CD4-positive, alpha-beta T cell treated with Interleukin-10 for 1 hour (primary cell): ENCODE measurements at places on chromosomes 11 and 22.

DNA sequence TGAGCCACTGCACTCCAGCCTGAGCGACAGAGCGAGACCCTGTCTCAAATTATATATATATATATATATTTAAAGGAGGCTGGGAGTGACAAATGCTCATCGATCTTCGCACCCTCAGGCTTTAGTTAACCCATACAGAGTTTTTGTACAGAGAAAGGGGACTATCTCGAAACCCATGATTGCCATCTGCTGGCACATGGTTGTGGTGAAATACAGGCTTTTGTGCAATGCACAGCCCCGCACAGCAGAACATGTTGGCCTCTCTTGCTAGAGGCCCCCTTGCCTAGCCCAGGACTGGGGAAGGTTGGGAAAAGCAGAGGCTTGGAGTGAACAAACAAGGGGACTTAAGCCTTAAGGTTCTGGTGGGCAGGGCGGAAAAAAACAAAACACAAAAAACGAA, 3.6 kb downstream of the MYBPC3 start:
- no peak for DNase-seq

DNA sequence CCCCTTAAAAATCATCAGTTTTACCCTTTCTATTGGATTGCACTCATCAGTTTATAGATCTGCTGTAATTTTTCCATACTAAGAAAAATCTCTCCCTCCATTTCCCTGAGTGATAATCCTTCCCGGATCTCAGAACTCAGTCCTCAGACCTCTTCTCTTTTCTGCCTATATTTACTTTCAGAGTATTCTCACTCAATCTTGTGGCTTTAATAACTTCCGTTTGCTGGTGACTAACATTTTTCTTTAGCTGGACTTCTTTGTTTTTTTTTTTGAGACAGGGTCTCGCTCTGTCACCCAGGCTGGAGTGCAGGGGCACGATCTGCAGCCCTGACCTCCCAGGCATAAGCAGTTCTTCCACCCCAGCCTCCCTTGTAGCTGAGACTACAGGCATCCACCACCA, 10.4 kb downstream of the ATXN10 start:
- DNase-seq, result no peak

- no peak for DNase-seq
These were observed 49.1 kb downstream of the MICAL2 start for GRCh38 chr11:12159351-12160099.

GRCh38 chr11:43943372-43943930, 1.0 kb downstream of the C11orf96 start:
- DNase-seq, result no peak

DNA sequence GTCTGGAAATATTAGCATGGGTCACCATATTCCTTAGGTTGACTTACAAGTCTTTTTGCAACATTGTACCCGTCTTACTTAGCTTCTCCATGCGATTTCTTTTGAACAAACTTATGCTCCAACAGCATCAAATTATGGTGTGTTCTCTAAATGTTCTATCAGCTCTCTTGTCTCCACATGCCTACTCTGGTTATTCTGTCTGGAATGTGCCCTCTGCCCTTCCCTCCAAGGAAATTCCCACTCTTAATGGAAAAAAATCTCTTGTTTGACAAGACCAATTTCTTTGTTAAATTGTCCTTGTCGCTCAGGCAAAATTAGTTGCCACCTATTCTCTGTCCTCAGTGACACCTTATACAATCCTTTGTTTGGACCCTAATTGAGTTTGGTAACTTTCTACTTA, 522.8 kb upstream of the LUZP2 start:
- DNase-seq, result no peak

DNA sequence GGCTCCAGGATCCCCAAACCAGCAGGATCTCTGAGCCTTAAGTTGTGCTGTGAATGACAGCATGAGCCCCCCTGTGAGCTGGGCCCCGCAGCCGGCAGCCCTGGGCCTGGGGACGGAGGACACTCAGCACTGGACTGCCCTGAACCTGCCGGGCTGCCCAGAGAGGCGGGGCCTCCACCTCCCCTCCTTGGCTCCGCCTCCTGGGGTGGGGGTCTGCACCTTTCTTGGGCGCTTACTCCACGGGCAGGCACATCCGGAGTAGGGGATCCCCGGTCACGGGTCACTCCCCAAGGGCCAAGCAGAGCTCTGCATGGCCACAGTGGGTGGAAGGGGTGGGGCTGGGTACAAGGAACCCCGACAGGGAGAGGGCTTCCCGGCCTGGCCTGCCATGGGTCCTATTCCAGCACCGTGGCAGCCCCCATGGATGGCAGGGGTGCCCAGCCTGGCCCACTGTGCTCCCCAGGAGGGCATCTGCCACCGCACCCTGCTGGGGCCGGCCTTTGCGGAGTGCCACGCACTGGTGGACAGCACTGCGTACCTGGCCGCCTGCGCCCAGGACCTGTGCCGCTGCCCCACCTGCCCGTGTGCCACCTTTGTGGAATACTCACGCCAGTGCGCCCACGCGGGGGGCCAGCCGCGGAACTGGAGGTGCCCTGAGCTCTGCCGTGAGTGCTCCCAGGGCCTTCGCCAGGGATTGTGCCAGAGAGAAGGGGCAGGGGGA, 5.4 kb downstream of the MUC5B start:
- no peak for DNase-seq

GRCh38 chr11:7498193-7498592, 12.9 kb downstream of the OLFML1 start:
- no peak for DNase-seq

DNA sequence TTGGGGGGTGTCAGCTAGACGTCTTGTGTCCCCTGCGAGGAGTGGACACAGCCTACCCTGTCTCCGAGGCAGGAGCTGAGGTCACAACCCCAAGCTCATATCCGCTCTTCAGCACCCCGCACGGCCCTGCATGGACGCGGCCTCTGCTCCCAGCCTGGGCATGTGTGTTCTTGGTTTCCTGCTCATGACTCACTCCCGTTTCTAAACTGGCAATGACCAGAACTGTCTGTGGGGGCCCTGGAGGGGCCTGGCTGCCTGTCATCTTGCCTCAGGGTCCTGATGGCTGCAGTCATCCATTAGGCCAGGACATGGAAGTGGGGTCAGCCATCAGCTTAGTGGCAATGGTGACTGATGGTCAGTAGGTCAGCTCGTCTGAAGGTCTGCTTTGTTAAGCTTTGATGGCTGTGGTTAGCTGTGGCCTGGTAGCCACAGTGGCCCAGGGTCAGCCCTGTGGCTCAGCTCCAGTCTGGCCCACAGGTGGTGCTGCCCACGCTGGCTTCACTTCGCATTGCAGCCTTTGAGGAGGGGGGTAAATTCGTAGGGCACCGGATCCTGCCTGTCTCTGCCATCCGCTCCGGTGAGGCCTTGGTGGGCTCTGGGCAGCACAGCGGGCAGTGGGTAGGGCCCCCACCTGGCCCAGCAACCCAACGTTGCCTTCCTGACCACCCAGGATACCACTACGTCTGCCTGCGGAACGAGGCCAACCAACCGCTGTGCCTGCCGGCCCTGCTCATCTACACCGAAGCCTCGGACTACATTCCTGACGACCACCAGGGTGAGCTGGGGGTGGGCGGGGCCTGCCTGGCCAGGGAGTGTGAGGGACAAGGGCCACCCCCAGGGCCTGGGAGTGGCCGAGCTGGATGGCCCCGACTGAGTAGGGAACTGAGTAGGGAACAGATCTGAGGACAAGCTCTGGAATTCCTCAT, 12.0 kb downstream of the PLCB3 start:
- DNase-seq, result no peak

DNA sequence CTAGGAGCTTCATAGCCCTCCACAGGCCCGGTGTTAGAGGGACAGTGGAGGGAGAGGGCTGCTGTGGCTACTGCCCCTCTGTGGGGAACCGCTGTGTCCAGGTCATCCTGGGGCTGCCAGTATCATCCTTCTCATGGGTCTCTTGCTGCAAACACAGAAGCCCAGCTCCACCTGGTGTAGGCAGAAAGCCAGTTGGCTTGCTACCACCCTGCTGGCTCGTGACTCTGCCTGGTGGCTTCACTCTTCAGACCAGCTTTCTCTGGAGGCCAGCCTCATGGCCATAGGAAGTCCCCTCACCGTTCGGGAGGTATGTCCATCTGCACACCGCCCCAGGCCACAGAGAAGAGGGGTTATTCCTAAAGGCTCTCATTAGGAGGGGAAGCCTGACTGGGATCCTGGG, 19.4 kb upstream of the SUSD2 start:
- DNase-seq, result no peak

GRCh38 chr22:26588729-26589366, 1.1 kb downstream of the TPST2 start:
- no peak for DNase-seq

DNA sequence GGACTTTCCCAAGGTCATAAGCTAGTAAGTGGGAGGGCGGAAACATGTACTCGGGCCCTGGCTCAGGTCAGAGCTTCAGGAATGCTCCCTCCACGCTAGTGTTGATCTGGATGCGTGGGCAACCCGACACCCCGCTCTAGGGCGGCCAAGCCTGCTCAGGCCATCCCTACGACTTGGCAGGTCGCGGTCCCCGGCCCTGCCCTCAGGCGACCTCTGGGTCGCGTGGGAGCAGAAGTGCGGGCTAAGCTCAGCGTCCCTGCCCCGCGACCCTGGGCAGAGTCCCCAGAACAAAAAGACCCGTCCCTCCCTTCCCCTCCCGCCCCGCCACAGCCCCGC, 781 bp upstream of the TEF start:
- DNase-seq, result no peak

DNA sequence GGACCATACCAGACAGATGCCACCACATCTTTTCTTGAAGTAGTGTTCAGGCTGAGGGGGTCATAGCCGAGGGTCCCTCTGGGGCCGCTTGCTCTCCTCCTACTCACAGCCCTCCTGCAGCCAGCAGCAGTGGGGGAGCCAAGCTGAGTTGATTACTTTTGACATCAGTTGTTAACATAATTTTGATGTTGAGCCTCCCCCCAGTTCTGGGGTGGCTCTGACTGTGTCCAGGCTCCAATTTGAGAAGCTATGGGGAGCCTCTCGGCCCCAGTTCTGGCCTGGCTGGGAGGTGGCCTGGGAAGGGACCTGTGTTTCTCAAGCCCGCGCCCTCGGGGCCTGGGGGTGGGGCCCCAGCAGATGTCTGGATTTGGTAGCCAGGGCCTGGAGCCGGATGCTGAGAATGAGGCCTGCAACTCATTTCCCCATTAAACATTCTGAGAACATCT, 47.9 kb downstream of the KCNQ1OT1 start:
- DNase-seq, result no peak

GRCh38 chr22:38881464-38881871, 9.5 kb upstream of the CBX6 start:
- DNase-seq, result no peak

DNA sequence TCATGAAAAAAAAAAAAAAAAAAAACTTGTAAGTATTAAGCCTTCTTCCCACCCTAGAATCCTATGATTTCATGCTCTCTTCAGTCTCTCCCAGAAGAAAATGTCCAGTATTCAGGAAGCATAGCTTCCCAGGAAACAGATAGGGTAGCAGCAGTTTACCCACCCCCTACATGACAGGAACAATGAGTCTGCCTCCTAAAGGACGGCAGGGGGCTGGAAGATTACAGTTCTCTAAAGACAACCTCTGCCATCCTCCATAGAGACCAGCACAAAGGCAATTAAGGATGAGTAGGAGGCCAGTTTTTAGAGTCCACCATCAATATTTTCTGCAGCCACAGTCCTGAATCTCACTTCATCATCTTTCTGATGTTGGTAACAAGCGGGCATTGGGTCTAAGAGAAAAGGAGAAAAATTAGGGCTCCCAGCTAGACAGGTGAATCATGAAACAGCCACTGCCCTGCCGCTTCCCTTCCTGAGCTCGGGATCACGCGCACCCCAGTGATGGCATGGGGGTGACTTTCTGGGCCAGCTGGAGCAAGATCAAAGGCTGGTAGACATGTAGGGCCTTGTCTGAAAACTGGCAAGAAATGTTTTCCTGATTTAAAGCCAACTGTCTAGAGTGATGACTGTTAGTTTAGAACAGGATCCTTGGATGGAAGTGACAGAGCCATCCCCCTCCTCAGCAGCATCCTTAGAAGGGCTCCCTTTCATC, 322.8 kb downstream of the LARGE1 start:
- DNase-seq, result no peak

GRCh38 chr11:3944198-3944597, 88.7 kb downstream of the STIM1 start:
- DNase-seq, result no peak

DNA sequence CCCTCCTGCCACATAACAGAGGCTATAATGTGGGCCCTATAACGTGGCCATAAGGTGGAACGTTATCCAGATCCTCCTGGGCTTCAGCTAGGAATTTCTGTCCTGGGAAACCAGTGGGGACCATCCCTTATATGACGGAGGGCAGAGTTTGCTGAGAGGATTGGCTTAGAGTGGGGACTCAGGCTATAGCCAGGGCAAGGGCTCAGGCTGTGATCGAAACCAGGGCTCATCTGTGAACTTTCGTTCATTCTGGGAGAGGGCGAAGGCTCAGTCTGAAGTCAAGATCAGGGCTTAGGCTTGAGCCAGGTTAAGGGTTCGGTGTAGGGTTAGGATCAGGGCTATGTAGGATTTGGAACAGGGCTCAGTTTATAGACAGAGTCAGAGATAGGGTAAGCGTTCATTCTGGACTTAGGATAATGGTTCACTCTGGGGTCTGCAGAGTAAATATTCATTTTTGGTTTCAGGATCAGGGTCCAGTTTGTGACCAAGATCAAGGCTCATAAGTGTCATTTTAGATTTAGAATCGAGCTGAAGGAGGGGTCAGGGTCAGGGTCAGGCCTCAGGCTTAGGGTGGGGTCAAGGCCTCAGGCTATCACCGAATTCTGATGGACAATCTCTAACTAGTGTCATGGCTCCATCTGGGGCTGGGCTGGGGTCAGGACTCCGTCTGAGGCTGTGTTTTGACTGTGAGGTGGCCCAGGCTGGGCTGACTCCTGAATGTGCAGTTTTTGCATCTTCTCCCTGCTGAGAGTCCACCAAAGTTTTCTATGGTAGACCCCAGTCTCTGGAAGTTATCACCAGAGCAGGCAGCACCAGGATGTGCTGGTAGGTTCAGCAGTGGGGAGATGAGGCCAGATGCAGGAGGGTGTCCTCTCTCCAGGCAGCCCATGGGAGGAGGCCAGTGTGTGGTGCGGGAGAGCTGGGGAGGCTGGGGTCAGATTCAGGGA, 33.9 kb upstream of the SOX10 start:
- DNase-seq, result no peak

GRCh38 chr11:127564810-127565209, 564.2 kb upstream of the KIRREL3 start:
- no peak for DNase-seq
